Cardiac muscle cell (in vitro differentiated cells and primary cell): ENCODE measurements at places on chromosomes 4 and X. TPM values are rescaled to one million over a fixed set of nuclear protein-coding genes. Genes with fewer than 3 reads are reported as not detected.

Gene MAP3K15
- 1.9 and 2.8 TPM in 2 replicates for polyA plus RNA-seq

- H3K27me3 ChIP-seq: no peaks in the 10 kb centered on the region
- H3K4me3 ChIP-seq: no peak overlapping the region
- no peaks in the 10 kb centered on the region for H3K4me1 ChIP-seq
- no peaks in the 10 kb centered on the region for H3K36me3 ChIP-seq
- DNase-seq: no peak
These were observed 235.1 kb upstream of the HCCS start for GRCh38 chrX:10875995-10876394.

- H3K36me3 ChIP-seq: no peaks in the 10 kb centered on the region
- no peaks in the 10 kb centered on the region for H3K4me1 ChIP-seq
- no peak for DNase-seq
- no peak overlapping the region for H3K4me3 ChIP-seq
These were observed 27.7 kb upstream of the MOB1B start for GRCh38 chr4:70874268-70875156.

GRCh38 chrX:141405486-141405852, 163.2 kb upstream of the SPANXC start:
- H3K36me3 ChIP-seq: no peaks in the 10 kb centered on the region
- H3K27me3 ChIP-seq: no peaks in the 10 kb centered on the region
- no peak for DNase-seq
- H3K27ac ChIP-seq: no peak overlapping the region
- no peak overlapping the region for H3K4me3 ChIP-seq
- H3K4me1 ChIP-seq: no peaks in the 10 kb centered on the region

Gene CXCL13
- polyA plus RNA-seq: not detected in 2 replicates

Gene RTL9
- 0.39 and 0.88 TPM in 2 replicates for polyA plus RNA-seq

- H3K27me3 ChIP-seq: peaks cover 20% of the 10 kb centered on the region
- H3K4me1 ChIP-seq: no peaks in the 10 kb centered on the region
- DNase-seq: peak; percentile 25
- H3K4me3 ChIP-seq: no peak overlapping the region
- no peaks in the 10 kb centered on the region for H3K36me3 ChIP-seq
- no peak overlapping the region for H3K27ac ChIP-seq
These were observed 2.9 kb downstream of the PAK3 start for GRCh38 chrX:111098874-111099273.

DNA sequence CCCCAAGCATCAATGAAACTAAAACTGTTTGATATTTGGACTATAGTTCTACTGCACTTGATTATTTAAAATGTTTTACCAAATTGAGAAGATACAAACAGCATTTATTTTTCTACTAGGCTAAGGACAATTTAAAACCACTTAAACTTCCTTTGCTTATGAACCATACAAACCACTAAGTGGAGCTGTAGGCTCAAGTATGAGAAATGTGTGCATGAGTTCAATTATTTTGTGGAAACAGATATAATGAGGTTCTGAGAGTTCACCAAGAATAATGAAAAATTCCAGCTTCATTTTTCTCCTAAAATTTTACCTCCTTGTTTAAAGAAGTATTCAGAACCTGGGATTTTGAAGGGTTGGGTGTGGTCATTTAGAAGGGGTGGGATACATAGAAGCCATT, 63.1 kb downstream of the SERPINA7 start:
- no peaks in the 10 kb centered on the region for H3K36me3 ChIP-seq
- no peaks in the 10 kb centered on the region for H3K4me1 ChIP-seq
- H3K4me3 ChIP-seq: no peak overlapping the region

Gene MAGEA4
- not detected in 2 replicates for polyA plus RNA-seq

Gene PCSK1N
- 5.4 and 8.7 TPM in 2 replicates for polyA plus RNA-seq

Gene RBBP7
- 448 and 459 TPM in 2 replicates for polyA plus RNA-seq

GRCh38 chr4:38873290-38873944, 5.8 kb downstream of the FAM114A1 start:
- no peak overlapping the region for H3K27ac ChIP-seq
- no peak for DNase-seq
- no peaks in the 10 kb centered on the region for H3K36me3 ChIP-seq
- no peak overlapping the region for H3K4me3 ChIP-seq
- no peaks in the 10 kb centered on the region for H3K27me3 ChIP-seq
- H3K4me1 ChIP-seq: peaks cover 3% of the 10 kb centered on the region

- no peaks in the 10 kb centered on the region for H3K27me3 ChIP-seq
- no peaks in the 10 kb centered on the region for H3K36me3 ChIP-seq
- no peak for DNase-seq
- H3K4me3 ChIP-seq: no peak overlapping the region
- no peaks in the 10 kb centered on the region for H3K4me1 ChIP-seq
These were observed 280.0 kb upstream of the EMCN start for GRCh38 chr4:100797791-100798190.

DNA sequence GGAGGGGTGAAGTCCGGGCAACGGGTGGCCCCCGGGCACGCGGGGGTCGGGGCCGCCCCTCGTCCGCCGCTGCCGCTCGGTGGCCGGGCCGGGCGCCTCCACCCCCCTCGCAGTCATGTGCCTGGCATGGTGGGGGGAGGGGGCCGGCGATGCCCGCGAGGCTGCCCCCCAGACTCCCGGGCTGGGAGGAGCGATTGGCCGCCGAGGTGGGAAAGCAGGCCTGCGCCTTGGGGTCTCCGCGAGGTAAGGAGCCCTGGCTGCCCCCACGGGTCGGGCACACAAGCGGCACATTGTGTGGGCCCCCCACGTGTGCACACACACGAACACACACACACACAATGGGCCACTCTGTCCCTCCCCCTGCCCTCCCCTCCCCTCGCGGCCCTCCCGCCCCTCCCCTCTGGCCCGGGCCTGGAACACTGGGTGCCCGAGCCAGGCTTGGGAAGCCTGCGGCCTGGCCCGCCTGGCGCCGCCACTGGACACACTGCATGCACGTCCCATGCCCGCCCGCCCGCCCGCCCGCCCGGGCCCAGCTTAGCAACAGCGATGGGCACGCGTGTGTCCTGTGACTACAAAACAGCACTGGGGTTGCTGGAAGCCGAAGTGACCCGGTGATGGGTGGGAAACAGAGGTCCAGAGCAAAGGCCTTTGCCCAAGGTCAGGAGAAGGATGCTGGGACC, 1.3 kb downstream of the SLC6A8 start:
- no peak overlapping the region for H3K27ac ChIP-seq
- H3K4me1 ChIP-seq: peaks cover 8% of the 10 kb centered on the region
- no peaks in the 10 kb centered on the region for H3K36me3 ChIP-seq
- peak overlapping the region; percentile 51 for H3K4me3 ChIP-seq

DNA sequence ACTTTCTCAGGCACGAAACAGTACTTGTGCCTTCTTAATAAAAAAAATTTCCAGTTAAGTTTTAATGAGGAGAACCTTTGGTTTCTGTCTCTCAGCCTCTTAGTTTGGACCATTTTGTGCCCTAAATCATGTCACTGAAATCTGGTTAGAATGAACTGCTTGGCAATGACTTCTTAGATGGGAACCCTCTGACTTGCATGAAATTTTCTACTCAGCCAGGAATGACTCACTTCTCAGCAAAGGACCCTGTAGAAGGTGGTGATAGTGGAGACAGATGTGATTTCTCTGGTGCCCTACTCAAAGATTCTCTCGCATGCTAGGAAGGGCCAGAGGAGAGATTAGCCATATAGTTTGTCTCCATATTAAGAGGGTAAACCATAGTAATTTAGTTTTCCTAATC, 50.5 kb downstream of the RASL11B start:
- no peaks in the 10 kb centered on the region for H3K36me3 ChIP-seq
- no peak overlapping the region for H3K4me3 ChIP-seq
- H3K27me3 ChIP-seq: no peaks in the 10 kb centered on the region
- peaks cover 44% of the 10 kb centered on the region for H3K4me1 ChIP-seq

Gene TCP11X2
- not detected in 2 replicates for polyA plus RNA-seq
